ENCODE measurements at places on chromosomes 2 and 18.

DNA sequence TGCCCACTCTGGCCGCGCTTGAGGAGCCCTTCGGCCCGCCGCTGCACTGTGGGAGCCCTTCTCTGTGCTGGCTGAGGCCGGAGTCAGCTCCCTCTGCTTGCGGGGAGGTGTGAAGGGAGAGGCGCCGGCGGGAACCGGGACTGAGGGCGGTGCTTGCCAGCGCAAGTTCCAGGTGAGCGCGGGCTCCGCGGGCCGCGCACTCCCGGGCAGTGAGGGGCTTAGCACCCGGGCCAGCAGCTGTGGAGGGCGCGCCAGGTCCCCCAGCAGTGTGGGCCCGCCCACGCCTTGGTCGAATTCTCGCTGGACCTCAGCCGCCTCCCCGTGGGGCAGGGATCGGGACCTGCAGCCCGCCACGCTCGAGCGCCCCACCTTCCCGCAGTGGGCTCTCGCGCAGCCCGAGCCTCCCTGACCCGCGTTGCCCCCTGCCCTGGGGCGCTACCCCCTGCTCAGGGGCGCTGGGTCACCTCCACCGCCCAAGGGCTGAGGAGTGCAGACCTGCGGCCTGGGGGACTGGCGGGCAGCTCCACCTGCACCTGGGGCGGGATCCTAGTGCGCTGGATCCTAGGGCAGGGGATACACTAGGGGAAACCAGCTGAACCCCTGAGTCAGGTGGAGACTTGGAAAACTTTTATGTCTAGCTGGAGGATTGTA lies 97.3 kb downstream of the CD8B2 start:
- DNase-seq, result no peak

DNA sequence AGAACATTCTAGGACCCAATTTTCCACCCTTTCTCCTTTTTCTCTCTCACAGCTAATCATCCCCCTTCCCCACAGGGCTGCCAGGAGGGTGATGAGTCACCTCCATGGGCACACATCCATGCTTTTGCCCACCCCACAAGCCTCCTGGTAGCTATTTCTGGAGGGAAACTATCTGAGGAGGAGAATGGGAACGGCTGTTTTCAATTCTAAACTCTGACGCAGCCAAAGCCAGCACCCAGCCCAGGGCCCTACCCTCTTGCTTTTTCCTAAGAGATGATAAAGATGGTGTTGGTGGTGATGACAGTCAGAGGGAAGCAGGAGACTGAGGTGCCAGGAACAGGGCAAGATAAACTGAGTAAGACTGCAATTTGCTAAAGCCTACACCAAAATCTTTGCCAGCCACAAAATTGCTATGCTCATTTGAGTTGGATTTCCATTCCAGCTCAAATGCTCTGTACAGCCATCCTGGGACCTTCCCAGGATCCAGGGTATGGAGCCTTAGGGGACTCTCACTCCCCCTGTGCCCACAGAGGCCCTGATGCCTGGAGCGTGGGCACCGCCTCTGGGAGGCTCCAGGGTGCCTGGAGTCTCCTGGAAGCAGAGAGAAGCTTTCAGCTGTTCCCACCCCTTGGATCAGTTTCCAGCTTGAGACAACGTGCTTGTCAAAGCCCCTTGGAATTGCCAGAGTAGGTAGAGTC lies 62.0 kb upstream of the FZD7 start:
- peak; percentile 61 for DNase-seq

- DNase-seq, result no peak
Observed at GRCh38 chr2:171181064-171182049, 20.7 kb upstream of the TLK1 start.

GRCh38 chr2:15642815-15643500 lies 51.3 kb downstream of the DDX1 start:
- no peak for DNase-seq

GRCh38 chr2:172370821-172371455 lies 56.4 kb upstream of the ITGA6 start:
- no peak for DNase-seq

GRCh38 chr2:111118981-111119821 lies 1.5 kb upstream of the BCL2L11 start:
- DNase-seq, result no peak

- peak; percentile 98 for DNase-seq
Observed at GRCh38 chr2:10931710-10932255, 20.0 kb downstream of the KCNF1 start.

- DNase-seq, result peak; percentile 83
Observed at GRCh38 chr2:216034065-216034464, 20.7 kb upstream of the MREG start.

DNA sequence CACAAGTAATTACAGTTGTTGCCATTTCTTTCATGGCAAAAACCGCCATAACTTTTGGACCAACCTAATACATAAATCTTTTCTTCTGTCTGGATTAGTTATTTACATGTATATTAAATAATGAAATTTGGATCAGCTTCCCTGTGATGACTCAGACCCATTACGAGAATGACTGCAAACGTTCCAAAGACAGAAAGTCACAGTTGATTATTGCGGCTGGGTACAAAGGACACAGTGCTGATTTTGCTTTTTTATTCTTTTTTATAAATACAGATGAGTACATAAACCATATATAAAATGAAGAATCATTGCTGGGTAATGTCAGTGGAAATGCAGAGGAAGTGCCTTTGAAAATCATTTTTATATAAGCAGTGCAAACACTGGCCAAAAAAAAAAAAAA lies 126.2 kb downstream of the TWIST2 start:
- peak; percentile 80 for DNase-seq

DNA sequence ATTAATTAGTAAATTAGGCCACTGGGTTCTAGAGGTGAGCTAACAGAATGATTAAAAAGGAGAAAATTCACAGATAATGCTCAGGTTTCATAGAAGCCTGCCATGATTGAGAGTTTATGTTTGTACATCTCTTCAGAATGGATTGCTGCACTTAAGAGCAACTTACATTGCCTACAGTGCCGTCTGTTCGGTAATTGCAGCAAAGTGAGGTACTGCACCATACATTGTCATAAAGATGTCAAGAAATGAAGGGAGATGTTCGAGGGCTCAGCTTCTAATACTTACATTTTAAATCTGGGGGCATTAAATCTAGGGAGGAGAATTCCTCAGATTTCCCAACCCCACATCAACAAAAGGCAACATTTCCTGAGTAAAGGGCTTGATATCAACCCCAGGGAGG lies 976.2 kb upstream of the FANCL start:
- DNase-seq, result no peak

DNA sequence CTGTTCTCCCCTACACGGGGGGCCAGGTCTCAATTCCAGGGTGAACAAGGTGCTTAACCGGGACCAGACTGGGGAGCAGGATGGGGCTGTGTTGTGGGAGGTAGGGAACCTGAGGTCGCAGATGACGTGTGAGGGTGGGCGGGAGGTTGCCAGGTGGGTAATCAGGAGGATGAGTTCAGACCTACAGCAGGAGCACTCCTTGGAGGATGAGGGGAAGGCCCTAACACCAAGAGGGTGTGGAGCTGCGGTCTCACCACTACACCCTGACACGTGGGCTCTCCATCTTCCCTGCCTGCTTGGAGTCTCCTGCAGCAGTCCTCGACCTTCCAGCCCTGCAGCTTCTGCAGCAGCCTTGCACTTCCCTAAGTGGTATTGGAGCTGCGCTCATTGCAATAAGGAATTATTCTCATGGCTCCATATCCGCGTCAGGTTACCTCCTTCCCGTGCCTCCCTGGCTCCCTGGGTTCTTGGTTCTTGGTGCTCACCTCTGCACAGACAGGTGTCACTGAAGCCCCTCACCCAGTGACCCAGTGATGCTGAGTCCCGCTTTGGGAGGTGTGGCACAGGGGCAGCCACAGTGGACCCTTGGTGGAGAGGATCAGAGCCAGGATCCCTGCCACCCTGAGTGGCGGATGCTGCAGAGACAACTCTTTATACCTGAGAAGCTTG lies 15.5 kb downstream of the SH3BP4 start:
- no peak for DNase-seq

DNA sequence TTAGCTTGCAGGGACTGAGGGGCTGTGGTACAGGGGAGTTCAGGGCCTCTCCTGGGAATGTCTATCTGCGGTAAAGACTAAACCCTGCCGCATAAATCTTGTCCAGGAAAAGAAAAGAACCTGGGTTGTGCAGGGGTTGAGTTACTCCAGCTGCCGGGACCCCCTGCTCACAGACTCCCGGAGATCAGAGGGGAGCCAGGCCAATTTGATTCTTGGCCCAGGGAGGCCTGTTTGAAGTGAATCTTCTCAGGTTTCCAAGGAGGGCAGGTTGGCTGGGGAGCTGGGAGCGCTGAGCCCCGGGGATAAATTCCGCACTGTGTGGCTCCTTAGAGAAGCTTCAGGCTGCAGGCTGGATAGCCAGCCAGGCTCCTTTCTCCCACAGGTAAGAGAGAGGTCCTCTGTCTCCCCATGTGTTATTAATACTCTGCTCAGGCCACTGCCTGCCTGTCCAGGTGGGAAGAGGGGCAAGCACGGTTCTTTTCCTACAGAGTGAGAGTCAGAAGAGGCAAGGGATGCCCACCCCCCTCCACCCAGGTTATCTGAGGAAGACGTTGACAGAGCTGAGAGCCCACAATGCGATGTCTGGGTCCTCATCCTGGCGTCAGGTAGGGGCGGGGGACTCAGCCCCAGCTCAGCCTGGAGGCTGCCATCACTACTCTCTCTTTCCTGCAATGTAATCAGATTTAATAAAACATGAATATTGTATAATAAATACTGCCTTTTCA lies 82.7 kb downstream of the LONRF2 start:
- DNase-seq, result no peak

- DNase-seq, result no peak
Observed at GRCh38 chr2:85088921-85089320, 44.3 kb upstream of the TCF7L1 start.

DNA sequence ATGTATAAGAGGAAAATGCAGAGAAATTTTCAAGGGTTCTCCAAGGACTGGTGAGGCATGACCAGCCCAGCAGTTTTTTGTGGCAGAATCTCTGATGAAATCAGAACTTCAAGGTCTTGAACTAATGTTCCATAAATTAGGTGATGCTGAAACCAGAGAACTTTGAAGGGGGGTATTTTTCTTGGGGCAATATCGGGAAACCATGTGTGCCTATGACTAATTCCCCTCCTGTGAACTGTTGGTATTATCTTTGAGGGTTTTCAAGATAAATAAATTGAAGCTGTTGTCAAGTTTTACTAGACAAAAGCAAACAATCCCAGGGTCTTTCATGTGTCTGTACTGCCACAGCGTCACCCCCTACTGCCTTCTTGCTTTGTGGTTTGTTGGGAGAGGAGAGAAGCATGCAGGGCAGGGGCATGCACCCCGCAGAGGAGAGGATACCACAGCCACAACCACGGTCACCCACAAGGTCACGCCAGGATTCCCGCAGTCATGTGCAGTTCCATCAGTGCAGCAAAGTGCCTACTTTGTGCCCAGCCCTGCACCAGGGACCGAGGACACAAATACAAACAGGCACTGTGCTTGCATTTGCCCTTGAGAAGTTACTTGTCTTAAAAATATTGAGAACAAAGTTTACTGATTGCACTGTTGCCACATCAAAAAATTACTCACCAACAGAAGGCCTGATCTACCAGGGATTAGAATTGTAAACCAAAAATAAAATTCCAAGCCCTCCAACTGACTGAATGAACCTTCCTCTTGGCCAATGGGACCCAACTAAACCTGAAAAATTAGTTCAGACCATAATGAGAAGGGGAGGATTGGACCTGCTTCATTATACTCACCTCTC lies 413.3 kb upstream of the TRIB2 start:
- peak; percentile 96 for DNase-seq

DNA sequence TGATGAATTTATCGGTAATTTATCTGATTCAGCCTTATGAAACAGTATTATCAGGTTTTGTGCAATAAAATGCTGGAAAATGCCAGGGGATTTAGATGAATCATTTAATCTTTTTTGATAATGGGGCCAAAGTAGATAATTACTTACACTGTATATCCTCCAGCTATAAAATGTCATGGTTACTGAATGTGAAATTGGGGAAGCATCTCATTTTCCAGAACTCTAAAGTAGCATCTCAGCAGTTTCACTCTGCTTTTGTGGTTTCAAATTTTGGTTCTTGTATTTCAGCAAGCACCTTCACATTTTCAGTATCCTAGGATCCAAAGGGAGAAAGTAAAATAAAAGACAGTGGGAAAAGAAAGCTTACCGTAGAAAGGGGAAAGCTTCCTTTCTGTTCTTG lies 12.8 kb downstream of the ANKRD62 start:
- DNase-seq, result no peak

- DNase-seq, result peak; percentile 72
Observed at GRCh38 chr2:37771600-37772088, 100.2 kb upstream of the CDC42EP3 start.

- DNase-seq, result no peak
Observed at GRCh38 chr18:44786257-44786656, 105.6 kb downstream of the SETBP1 start.

- peak; percentile 2 for DNase-seq
Observed at GRCh38 chr2:139031722-139032121, 251.5 kb upstream of the NXPH2 start.

DNA sequence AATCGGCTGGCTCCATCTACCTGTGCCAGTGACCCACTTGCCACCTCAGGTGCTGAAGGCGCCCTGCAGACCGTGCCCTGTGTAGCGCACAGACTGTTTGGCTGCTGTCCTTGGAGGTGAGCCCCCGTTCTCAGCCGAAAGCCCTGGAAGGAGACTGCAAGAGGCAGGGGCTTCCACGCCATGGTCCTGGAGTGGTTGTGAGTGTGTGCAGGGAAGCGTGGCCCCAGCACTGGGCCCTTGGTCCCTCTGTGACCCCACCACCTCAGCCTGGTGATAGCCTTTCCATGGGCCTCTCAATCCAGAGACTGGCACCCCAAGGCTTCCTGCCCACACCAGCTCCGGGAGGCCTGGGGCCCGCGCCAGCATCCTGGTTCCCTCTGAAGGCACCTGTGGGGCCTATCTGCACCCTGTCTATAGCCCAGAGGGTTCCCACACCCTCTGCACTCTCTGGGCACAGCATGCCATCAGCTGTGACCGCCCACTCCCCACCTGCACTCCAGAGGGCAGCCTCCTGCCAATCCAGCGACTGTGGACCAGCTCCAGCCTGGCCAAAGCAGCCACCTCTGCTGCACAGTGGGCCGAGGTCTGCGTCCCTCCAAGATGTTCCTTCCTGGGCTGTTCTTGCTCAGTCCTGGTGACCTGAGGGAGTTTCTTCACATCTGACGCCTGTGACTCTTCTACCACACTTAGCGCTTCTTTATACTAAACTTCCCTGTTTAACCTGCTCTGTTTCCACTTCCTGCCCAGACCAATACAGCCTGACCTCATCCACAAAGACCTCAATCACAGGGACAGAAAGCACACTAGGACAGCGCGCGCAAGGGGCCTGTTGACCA lies 109.5 kb downstream of the EIPR1 start:
- no peak for DNase-seq

Data from fibroblast of mammary gland (primary cell).